ENCODE measurements at places on chromosomes 12 and 14.
A peak's percentile ranks its signal among the peaks of the same experiment; 100 is the strongest.

DNA sequence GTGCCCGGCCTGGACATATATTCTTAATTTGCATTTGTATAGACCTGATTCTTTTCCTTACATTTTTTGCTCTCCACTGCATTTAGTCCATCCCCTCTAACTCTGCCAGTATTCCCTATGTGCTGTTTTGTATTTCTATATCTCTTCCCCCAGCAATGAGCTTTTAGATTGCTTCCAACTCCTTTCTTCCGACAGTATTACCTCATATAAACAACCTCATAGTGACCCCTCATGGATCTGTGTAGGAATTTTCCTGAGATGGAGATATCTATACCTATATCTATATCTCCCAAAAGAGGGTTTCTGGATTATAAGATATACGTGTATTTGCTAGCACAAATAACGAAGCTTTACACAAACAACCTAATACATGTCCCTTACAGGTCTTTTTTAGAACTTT is 161.9 kb downstream of the CRADD start:
- no peak for DNase-seq

DNA sequence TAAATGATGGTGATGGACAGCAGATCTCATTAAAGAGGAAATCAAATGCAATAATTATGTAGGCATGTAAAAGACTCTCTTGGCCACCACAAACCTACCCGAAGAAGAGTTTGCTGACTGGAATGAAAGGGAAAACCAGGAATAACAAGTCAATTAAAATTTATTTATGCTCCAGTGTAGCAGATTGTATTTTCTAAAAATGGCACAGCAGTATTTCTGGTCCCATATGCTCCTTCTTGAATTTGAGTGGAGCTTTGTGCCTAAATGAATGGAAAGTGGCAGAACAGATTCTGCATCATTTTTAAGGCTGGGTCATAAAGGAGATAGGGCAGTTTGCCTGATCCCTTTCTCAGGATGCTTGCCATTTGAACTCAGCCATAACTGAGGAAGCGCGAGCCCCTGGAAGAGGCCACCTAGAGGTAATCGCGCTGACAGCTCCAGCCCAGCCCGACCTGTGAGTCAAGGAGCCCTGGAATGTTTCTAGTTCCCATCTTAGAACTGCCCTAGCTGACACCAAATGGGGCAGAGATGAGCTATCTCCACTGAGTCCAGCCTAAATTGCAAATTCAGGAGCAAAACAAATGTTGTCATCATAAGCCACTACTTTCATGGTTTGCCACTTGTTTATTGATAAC is 229.2 kb upstream of the TMTC1 start:
- no peak for DNase-seq

- DNase-seq = no peak
Measured at GRCh38 chr14:83899706-83900105, 1630.2 kb upstream of the FLRT2 start.

DNA sequence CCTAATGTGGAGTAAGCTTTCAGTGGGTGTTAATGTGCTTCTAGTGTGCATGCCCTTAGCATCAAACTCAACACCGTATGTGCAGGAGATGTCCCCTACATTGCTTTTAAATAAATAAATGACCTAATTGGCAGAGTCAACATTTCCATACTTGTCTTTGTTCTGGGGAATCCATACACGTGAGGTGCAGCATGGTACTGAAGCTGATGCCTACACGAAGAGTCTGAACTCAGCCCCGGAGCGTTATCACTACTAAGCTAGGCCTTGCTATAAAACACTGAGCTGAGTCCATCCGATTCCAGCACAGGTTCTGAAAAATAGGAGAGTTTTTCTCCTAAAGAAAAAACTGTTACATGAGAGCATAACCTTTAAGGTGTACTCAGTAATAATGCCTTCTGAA is 125.0 kb upstream of the DYRK2 start:
- DNase-seq = no peak

DNA sequence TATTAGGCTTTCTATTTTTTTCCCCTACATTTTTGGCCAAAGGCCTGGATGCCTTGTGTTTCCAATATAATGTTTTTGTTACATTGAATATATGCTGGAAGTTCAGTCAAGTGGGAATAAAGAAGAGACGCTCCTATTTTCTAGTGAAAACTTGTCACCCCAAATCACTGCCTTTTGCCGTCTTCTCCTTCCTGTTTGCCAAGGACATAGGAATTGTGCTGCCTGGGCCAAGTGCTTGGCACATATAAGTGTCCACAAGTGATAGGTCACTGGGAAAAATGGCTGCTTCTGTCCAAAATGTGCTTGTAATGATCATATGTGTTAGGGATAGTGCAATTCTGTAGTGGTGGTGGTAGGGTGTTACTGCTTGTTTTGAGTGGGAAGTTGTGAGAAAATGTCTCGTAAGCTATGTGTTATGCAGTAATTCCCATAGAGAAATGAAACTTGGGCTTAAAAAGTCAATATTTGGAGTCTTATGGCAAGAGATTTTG is 11.6 kb upstream of the KCNJ8 start:
- DNase-seq = no peak

DNA sequence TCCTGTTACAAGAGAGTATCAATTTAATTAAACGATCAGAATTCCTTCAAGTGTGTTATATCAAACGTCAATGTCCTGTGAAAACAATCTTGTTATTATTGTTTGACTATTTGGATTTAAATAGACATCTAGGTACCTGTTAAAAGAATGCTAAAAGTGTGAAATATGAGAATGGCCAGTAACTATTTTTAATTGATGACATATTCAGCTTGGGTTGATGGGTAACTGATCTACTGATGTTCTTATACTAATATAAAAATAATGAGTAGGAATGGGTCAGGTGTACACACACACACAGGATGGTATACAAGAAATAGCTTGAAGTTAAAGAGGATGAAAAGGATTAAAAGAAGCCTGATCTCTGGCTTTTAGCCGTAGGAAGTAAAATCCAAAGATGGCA is 146.0 kb downstream of the SLC38A4 start:
- DNase-seq = no peak

- peak; percentile 77 for DNase-seq
Measured at GRCh38 chr12:98939350-98939749, 294.3 kb downstream of the APAF1 start.

DNA sequence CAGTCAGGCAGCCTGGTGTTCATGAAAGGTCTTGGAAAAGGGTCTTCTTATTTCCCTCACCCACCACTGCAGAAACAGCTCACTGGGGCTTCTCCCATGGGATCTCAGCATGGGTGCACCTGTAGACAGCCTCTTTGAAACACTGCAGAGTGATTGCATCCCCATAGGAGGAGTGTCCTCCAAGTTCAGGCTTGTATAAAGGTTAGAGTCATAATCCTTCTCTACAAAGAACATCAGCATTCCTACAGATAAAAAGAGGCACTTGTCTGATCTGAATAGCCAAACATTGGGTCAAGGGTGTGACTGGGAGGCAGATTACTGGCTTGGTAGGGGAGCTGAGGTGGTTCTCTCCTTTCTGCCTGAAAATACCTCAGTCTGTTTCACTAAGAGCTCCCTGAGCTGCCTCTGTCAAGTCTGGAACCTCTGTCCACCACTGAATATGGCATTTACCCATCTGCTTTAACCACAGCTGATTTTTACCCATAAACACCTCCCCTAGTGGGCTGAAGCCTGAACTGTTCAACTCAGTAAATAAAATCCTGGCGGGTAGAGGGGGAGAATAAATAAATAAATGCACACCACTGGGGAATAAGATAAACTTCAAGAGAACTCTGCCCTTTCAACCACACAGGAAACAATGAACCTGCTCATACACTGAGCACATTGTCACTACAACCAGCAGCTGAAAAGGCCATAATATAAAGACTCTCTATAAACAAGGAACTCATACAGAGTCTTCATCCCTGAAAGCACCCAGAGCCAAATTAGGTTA is 120.7 kb upstream of the SCAF11 start:
- peak; percentile 12 for DNase-seq

DNA sequence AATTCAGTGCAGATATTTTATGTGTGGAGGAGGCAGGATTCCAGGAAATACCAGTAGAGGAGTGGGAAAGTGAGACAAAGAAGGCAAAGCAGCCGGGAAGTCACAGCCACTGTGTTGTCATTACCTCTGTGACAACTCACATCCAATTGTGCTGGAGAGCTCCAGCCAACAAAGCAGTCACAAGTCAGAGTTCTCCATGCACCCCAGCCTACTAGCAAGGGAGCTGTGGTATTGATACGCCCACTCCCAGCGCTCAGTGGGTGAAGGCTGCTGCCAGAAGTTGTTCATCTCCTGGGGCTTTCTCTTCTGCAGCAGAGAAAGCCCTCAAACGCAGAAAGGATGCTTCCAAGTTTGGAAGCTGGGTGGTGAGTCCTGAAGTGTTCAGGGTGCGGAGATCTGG is 93.9 kb downstream of the DICER1 start:
- DNase-seq = no peak

- DNase-seq = no peak
Measured at GRCh38 chr12:1640328-1641234, 11.6 kb downstream of the WNT5B start.

DNA sequence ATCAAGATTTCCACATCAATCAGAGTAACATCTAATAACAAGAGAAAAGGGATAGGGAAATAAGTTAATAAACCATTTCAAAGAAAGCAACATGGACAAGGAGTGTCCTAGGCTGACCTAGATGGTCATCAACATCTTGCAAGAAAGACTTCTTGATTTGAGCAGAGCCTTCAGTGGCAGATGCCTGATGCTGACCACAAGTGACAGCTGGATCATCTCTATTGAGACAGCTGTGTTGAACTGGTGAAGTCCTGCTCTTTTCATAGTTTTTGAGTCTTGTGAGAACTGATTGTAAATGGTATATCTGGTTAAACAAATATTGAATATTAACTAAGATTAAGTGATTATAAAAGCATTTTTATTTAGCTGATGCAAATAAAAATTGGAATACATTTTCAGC is 1083.6 kb upstream of the LRFN5 start:
- DNase-seq = no peak

- DNase-seq = no peak
Measured at GRCh38 chr14:82070040-82070439, 536.4 kb upstream of the SEL1L start.

All from choroid plexus epithelial cell (primary cell).